ENCODE measurements at places on chromosomes 3 and 15.

DNA sequence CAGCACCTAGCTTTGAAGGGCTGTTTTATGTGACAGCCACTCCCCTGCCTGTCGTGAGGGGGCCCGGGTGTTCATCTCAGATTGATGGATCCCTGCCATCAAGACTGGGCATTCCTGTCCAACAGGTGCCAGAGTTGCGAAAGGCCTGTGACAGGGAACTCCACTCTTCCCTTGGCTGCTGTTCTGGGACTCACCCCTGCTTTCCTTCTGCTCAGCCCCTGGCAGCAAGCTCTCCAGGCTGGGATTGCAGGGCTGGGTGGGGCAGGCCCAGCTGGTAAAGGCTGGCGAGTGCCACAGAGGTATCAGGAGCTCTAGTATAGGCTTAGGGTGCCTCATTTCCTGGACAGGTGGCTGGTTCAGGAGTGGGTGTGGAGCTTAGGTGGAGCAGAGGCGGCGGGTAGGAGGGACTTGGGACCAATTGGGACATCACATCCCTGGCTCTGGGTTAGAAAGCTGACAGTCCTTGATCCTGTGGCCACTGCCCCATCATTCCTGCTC lies at the start of gene PLA2G4B:
TSS of gene PLA2G4B (plus strand) at position 448 of the 498 bp plus-strand sequence. CDS start 67 bp downstream, outside the sequence.
- DNase-seq: no peak

- no peak for DNase-seq
Observed at GRCh38 chr15:73987681-73988444, 4.2 kb downstream of the STOML1 start.

DNA sequence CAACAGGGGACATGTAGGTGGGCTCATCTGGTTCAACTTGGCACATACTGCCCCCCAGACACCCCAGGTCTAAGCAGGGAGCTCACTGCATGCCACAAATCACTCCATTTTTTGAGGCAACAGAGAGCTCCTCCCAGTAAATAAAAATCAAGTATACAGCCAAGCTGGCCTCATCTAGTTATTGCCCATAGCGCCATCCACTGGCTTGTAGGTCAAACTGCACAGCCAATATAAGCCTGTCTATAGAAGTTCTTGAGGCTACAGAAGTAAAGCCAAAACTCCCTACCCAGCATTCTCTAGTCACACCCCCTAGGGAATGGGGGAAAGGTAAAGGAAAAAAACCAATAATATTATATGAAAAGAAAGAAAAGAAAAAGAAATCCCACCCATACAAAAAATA lies 453.7 kb downstream of the ZNF385D start:
- no peak for DNase-seq

GRCh38 chr15:80698676-80699075 lies 3.6 kb downstream of the ABHD17C start:
- no peak for DNase-seq

DNA sequence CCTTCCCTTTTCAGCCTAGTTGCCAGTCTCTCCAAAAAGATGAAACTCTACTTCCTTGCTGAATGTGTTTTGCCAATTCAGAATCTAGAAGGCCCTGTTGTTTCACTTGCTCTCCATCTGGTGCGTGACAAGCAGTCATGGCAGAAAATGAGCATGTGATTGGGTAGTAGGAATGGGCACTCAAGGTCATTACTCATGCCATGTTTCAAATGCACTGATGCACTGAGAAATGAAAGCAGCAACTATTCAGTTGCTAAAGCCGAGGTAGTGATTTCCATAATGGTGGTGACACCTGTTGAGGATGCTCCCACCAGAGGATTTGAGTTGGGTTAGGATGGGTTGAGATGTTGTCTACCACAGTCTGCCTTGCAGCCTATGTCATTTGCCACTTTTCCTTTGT lies 12.7 kb downstream of the ZBTB38 start:
- DNase-seq: no peak

DNA sequence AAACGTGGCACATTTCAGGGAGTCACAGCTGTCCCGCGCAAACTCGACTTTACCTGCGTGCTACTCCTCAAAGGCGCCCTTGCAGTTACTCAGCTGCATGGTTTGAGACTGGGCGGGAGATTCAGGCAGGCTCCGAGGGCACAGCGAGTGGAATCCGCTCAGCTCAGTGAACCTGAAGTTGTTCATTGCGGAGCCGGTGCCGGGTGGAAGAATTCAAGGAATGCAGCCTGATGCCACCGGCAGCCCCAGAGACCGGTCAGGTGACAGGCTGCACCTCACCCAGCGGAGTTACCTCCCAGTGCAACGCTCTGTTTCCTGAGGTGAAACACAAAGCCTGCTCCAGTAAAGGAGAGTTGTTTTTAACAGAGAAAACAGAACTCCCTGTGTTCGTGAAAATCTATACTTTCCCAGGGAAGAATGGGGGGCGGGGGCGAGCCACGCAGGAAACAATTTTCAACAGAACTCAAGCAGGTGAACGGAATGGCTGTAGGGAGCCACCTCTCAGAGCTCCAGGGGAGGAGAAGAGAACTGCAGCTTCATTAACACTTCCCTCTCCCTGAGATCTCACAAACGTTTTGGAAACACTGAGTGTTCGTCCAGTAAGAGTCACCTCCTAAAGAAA lies 3.8 kb downstream of the VEPH1 start:
- no peak for DNase-seq

- no peak for DNase-seq
Observed at GRCh38 chr15:56891852-56892440, 26.5 kb upstream of the TCF12 start.

DNA sequence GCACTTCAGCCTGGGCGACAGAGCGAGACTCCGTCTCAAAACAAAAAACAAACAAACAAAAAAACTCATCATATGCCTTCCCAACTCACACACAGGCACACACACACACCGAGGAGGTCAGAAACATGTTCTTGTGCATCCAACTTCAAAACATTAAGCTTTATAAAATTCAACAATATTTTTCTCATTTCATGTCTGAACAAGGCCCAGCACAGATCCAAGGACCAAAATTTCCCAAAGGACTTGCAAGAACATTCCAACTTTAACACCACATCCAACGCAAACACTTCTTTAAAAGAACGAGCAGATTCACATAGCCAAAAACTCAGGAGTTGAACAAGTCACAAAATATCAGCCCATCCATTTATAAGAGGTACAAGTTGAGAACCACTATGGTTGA lies 148.4 kb downstream of the MAGI1 start:
- DNase-seq: no peak

DNA sequence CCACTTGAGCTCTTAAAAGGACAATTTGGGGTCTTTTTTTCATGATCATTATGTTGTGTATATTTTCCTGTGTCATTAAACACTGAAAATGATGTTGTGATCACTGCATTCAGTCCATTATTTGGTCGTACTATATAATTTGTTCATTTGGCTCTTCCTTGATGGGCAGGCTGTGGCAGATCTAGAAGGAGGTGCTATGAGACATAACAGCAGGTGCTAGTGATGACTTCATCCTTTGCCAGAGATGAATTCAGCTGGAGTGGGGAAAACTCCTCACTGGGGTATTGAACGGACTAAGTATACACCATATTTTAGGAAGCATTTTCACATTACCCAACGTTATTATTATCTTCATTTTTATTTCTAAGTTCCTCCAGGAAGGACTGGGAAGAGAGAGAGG lies 12.0 kb downstream of the CMTM7 start:
- DNase-seq: no peak

DNA sequence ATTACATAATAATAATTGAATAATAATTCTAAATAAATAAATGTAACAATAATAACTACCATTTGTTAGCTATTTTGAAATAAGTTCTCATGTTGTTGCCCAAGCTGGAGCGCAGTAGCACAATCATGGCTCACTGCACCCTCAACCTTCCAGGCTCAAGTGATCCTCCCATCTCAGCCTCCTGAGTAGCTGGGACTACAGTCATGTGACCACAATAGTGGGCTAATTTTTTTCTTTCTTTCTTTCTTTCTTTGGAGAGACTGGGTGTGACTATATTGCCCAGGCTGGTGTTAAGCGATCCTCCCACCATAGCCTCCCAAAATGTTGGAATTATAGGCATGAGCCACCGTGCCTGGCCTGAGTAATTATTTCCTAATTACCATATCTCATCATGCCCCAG lies 30.9 kb upstream of the KCNMB3 start:
- DNase-seq: no peak

GRCh38 chr3:24475925-24476324 lies 18.7 kb downstream of the THRB start:
- no peak for DNase-seq

- DNase-seq: no peak
Observed at GRCh38 chr15:74375303-74375693, 7.9 kb upstream of the CYP11A1 start.

GRCh38 chr3:60953351-60953750 lies 297.9 kb downstream of the FHIT start:
- no peak for DNase-seq

GRCh38 chr3:64651303-64651702 lies 36.5 kb downstream of the ADAMTS9 start:
- no peak for DNase-seq

- DNase-seq: no peak
Observed at GRCh38 chr15:40436116-40436891, 4.4 kb upstream of the BAHD1 start.

DNA sequence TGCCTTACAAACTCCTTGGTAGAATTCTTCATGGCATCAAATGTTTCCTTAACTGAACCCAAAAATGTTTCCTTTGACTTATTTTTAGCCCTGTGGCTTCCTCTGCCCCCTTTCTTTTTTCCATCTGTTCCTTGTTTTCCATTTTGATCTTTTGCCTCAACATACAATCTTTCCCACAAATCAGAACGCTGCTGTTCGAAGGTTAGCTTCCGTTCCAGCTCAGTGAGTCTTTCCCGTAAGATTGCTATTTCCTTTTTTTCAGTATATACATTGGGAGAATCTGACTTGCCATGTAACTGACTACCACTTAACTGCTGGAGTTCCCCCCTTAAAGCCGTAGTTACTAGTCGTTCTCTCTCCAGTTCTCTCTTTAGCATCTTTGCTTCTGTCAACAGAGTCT lies 41.2 kb downstream of the PIGB start:
- DNase-seq: no peak

GRCh38 chr15:69059557-69059943 lies 45.1 kb downstream of the NOX5 start:
- DNase-seq: no peak

GRCh38 chr15:38642689-38643270 lies 78.2 kb upstream of the RASGRP1 start:
- no peak for DNase-seq

DNA sequence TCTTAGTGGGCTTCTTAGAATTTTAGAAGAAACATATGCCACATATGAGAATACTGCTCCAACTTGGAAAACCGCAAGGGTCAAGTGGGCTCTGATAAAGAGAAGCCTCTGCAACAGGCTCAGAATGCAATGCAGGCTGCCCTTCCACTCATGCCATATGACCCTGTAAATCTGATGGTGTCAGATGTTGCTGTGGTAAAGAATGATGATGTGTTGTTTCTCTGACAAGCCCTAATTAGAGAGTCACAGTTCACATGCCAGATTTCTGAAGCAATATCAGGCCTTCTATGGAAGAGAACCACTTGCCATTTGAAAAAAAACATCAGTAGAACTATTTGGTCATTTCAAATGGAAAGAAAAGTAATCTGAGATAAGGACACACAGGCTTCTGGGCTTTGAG lies 749.6 kb downstream of the AGBL1 start:
- DNase-seq: no peak

DNA sequence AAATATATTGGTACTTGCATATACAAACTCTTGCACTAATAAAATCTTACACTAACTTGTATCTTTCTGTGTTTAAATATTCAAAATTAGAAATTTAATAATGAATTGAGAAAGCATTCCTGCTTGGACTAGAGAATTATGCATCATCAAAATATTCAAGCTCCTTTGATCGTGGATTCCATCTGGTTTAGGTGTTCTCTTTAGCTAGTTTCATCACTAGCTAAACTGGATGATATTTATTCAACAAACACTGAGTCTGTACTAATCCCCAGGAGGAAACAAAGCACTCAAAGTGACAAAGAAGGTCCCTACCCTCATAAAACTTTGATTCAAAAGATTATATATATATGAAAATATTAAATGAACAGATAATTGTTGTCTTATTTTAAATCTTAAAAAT lies 1360.9 kb upstream of the ALCAM start:
- no peak for DNase-seq

DNA sequence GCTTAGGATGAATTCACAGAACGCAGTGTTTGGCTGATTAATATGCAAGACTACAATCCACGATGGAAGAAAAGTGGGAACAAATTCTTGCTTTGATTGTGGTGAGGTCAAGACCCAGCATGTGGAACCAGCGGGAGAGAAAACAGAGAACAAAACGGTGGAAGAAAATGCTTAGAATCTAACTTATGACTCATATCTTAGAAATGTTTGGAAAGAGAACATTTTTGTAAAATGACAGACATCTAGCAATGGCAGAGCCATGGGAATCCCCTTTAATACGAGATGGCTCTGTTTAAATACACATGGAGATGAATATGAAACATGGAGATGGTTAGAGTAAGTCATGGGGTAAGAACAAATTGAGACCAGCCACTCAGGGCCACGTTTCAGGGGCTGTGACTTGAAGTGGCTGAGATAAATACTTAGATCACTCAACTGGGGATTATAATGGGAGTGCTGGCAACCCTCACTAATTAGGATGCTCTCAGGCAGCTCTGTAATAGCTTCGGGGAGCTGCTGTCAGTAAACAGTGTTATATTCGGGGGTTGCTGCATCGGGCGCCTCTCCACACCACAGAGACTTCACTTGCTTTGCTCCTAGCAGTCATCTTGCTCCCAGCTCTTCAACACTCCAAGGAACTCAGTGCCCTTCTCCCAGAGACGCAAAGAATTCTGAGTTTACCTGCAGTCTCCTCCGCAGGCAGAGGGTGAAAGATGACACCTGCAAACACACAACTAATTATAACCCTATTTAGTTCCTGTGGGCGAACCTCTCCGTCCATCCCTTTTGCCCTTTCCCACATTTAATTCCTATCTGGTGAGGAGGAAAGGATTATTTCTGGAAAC lies 68.0 kb upstream of the ONECUT1 start:
- no peak for DNase-seq

DNA sequence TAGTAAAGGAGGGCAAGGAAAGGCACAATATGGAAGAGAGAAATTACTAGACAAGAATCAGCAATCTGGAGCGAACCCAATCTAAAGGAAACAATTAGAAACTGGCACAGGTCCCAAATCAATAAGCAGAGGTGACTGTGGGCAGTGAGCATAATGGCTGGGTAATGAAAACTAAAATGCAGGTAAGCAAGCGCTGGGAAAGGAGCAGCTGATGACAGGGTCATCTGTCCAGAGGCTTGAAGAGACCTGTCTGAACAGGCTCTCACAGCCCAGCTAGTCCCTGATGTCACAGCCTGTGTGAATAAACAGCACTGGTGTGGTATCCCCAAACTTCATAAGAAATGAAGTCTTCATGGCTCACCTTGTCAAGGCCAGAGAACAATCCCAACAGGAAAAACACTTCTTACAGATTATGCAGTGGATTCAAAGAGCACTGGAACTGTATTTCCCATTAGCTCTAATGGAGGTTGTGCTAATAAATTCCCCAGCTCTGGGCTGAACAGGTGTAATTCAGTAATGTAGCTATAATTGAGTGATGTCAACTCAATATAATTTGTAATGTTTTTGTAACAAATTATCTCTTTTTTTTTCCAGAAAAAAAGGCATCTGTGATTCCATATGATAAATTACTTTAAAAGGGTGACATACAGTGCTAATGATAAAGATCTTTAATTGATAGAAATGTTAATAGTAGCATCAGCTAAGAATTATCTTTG lies 197.3 kb downstream of the FHIT start:
- DNase-seq: no peak

GRCh38 chr15:28945626-28946230 lies 60.0 kb downstream of the APBA2 start:
- DNase-seq: no peak

GRCh38 chr3:134378384-134378783 lies 4.1 kb upstream of the AMOTL2 start:
- no peak for DNase-seq

All from CMK (cell line).